ENCODE measurements at places on chromosomes 5 and 9.

- no peak for DNase-seq
These were observed 26.8 kb upstream of the DUSP1 start for GRCh38 chr5:172797771-172798191.

GRCh38 chr9:112925058-112925641 lies 34.5 kb upstream of the SLC46A2 start:
- DNase-seq, result peak; percentile 20

DNA sequence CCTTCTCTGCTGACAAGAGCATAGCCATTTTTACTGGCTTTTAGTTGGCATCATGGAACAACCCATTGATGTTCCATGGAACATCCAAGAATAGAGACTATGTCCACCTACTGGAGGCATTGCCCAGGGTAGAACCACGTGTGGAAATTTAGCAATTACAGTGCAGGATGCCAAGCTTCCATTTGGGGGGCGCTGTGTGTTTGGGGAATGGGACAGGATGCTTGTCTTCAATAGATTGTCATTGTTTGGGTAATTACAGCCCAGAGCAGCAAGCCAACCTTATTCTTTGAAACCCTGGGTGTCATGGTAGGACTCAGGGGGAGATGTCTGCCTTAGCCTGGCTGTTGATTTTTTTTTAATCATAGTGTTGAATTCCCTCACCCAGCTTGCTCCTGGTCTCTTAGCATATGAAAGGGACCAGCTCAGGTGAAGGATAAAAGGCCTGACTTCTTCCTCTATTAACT lies 171.1 kb downstream of the DOCK2 start:
- no peak for DNase-seq

GRCh38 chr5:61916621-61917620 lies 389.1 kb upstream of the KIF2A start:
- DNase-seq, result no peak

- DNase-seq, result no peak
These were observed 63.8 kb downstream of the ANGPTL2 start for GRCh38 chr9:127058645-127059021.

GRCh38 chr5:132325691-132326090 lies 31.5 kb downstream of the SLC22A4 start:
- DNase-seq, result no peak

DNA sequence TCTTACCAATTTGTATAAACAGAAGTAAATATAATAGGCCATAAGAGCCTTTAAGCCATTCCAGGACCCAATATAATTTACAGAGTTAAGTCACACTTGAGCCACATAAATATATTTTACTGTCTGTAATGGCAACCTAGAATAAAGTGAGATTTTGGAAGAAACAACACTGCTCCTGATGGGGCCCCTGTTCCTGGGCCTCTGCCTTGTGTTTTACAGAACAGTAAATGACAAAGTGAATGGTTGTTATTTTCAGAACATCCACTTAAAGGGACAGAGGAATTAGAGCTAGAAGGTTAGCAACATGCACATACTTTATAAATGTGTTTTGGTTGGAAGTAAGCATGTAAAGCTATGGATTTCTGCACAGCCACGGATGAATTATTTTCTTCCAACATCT lies 3.6 kb downstream of the PTGER4 start:
- no peak for DNase-seq

DNA sequence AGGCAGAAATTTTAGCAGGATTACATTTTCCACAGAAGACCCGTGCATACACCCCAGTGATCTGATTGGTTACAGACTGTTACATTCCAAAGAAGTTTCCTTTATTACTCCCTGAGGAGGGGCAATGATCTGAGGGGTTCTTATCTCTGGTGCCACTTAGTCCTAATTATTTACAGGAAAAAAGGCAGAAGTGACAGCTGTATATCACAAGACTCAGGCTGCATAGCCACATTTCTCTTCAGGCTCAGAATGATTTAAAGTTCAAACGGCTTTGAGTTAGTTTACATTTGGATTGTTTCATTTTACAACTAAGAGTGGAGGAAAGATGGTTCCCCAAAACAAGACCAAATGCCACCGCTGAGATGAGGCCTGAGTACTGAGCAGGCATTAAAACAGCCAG lies 17.3 kb downstream of the NAIF1 start:
- DNase-seq, result no peak

GRCh38 chr5:172421020-172421419 lies 33.3 kb downstream of the SH3PXD2B start:
- no peak for DNase-seq

DNA sequence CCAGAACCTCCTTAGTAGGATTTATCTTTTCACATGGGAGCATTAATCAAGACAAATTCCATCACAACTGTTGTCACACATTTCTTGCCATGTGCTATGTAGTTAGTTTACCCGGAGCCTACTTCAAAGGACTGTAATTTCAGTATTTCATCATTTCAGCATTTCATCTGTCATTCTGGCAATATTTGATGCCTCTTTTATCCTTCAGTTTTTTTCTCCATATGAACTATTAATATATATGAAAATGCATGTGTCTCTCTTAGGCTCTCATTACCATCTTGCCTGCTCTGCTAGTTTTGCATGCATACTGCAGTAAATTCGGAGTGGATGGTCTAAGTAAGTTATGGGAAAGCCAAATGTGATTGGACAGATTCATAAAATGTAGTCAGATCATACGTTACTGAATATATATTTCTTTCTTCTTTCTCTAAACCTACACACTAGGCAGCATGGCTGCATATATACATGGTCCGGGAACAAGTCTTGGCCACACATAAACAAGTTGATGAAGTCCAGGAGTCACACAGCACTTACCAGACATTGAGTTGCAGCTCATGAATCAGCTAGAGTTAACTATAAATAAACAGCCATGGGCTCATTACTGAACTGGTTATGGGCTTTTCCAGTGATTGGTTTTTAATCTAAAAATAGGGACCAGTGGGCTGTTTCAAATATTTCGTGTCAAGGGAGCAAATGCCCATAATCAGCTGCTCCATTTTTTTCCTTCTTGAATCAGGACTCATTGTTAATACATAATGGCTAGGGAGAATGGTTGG lies 46.6 kb downstream of the SPATA31D1 start:
- no peak for DNase-seq
